Esophagus mucosa (tissue), 1 donor: ENCODE measurements at places on chromosomes 11 and 22. TPM values are rescaled to one million over a fixed set of nuclear protein-coding genes. Genes with fewer than 3 reads are reported as not detected.

RASGRP2 gene
- 1.1 TPM for total RNA-seq

DNA sequence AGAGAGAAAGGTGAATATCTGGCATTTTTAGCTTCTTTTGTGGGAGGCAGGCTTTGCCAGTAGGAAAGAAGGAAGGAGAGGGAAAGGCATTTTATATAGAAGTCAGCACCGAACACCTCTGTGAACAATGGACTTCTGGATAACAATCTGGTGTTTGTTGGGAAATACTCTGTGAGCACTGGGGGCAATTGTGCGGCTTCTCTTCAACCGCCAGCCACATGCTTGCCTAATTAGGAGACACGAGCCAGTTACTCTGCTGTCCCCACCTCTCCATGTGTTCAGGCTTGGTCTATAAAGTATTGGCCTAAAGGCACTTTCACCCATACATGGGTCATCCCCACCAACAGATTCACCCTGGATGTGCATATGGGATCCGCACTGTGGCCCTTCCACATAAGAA, 523.6 kb downstream of the NTM start:
- ATAC-seq: no peak

DNA sequence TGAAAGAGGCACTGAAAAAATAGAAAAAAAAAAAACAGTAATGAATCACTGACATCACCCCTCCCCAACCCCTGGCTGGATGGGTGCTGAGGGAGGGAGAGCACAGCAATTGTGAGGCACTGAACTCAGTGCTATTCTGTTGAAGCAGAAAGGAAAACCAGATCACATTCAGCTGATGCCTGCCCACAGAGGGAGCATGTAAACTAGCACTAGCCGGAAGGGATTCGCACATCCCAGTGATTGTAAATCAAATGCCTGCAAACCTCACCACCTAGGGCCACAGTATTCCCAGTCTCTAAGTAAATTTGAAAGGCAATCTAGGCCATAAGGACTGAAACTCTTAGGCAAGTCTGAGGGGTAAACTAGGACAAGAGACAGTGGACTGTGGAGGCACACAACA, 772.0 kb upstream of the CCDC179 start:
- no peak for ATAC-seq

DNA sequence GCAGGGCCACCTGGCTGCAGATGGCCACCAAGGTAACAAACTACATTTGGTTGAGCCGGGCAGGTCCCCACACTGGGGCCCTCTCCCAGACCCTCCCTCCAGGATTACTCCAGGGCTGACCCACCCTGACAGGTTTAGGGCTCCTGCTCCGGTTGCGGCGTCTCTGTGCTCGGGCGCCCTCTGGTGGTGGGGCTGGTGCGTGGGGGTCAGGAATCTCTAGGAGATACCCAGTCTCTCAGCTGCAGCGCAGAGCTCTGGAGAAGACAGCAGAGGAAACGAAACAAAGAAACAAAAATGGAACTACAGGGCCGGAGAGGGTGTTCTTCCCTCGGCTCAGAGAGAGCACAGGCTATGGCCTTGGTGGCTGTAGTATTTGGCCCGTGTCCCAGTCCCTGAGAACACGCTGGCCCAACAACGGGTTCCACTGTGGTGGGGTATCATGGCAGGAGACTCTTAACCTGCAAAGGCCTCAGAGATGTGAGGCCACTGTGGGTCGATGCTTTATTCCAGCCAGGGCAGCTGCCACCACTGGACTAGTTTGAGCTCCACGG, 2.4 kb downstream of the C11orf96 start:
- ATAC-seq: peak; percentile 68

KDM2A gene
- 67.2 TPM for total RNA-seq

GRCh38 chr22:42299586-42300258, 29.3 kb upstream of the TCF20 start:
- ATAC-seq: no peak

SYCE3 gene
- not detected for total RNA-seq

DNA sequence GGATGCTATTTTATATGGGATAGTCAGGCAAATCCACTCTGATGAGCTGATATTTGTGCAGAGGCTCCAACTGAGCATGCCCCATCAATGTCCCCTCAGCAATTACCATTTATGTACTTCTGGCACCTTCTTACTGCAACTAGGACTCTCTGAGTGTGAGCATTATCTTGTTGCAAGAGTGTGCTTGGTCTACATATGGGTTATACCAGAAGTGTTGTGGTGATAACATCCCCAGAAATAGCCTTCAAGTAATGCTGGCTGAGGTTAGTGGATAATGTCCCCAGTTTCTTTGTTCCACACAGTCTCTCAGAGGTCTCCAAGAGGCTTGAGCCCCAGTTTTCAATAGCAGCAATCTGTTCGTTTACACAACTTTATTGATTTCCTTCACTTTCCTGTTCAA, 408.6 kb downstream of the JRKL start:
- no peak for ATAC-seq

GRCh38 chr22:36325154-36326031, 62.4 kb downstream of the MYH9 start:
- peak; percentile 71 for ATAC-seq

VPREB1 gene
- not detected for total RNA-seq

DNA sequence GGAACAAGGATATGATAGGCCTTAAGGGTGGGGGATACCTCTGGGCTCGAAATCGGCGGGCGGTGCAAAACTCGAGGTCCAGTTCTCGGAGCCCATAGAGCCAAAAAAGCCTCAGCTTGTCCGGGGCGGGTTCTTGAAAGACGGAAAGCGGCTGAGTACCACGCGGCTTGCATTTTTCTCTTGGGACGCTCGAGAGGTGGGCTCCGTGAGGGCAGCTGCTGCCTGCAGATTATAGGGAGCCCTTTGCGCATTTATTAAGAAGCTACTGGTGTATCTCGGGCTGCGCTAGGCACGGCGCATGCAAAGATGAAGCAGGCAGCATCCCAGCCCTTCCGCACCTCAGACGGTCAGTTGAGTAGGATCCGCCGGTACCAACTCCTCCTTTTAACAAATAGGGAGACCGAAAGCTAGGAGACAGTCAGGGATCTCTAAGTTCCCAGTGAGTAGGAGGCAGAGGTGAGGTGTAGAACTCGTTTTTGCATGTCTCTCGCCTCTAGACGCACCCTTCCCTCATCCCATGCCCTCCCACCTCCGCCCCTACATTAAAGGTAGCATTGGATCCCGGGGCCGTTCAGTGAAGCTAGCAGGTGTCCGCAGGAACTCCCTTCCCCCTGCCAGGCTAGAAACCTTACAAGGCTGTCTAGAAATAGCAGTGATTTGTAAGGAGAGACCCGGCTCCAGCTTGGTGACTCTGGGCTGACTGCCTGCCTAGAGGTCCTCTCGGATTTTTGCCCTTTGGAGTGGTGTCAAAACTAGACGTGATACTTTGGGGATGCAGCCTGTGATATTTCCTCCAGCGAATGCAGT, 768 bp downstream of the LDHA start:
- peak; percentile 16 for ATAC-seq

TSPAN32 gene
- not detected for total RNA-seq

HOATZ gene
- not detected for total RNA-seq

DNA sequence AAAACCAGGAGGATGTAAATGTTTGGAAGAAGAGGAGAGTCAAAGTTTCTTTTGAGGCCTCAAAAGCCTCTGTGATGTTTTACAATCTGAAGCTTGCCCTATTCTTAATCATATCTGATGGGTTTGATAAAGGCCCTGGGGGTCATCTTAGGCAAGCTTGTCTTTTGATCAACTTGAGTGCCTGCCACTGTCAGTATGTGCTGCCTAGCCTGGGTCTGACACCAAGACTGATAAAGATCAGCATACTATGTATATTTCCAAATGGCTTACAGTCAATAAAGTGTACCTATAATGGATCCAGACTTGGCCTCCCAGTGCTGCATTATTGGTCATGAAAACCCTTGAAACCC, 12.7 kb downstream of the EHF start:
- no peak for ATAC-seq

- ATAC-seq: no peak
Observed at GRCh38 chr22:32822179-32822877, 20.8 kb downstream of the TIMP3 start.

UBTFL1 gene
- total RNA-seq: not detected

SCGB1C1 gene
- not detected for total RNA-seq

ZW10 gene
- total RNA-seq: 10.2 TPM

GRCh38 chr11:114159320-114159719, 99.8 kb downstream of the ZBTB16 start:
- no peak for ATAC-seq

GRCh38 chr11:2129699-2130366, 9.4 kb downstream of the IGF2 start:
- no peak for ATAC-seq

DNA sequence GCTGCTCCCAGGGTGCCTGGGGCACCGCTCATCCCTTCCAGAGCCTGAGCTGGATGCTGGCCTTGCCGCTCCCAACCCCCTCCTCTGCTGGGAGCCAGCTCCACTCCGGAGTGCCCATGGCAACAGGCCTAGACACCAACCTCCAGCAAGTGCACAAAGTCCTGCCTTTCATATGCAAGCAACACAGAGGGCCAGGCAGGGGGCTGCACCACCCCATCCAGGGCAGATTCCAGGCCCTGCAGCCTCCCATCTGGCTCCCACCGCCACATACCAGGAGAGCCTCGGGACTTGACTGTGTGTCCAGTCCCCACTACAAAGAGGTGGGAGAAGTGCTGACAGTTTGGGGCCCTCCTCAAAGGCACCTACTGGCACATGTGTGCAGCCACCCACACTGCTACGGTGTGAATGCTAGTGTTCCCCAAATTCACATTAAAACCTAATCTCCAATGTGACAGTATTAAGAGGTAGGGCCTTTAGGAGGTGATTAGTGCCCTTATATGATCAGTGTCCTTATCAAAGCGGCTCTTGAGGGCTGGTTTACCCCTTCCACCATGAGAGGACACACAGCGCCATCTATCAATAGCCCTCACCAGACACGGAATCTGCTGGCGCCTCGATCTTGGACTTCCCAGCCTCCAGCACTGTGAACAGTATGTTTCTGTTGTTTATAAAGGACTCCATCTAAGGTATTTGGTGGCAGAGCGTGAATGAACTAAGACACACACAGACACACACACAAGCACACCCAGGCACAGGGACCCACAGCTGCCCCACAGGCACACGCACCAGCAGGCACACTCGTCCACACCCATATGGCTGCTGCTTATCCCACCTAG, 16.2 kb downstream of the ARVCF start:
- no peak for ATAC-seq

REXO2 gene
- total RNA-seq: 71.5 TPM

GRCh38 chr22:44671742-44672141, 30.3 kb upstream of the PRR5 start:
- peak; percentile 69 for ATAC-seq

GRCh38 chr22:49983148-49984042, 22.8 kb downstream of the PIM3 start:
- ATAC-seq: peak; percentile 58

- no peak for ATAC-seq
Observed at GRCh38 chr11:47711225-47711624, 3.9 kb downstream of the AGBL2 start.

GRCh38 chr11:79617561-79617960, 176.7 kb upstream of the TENM4 start:
- ATAC-seq: peak; percentile 13

DNA sequence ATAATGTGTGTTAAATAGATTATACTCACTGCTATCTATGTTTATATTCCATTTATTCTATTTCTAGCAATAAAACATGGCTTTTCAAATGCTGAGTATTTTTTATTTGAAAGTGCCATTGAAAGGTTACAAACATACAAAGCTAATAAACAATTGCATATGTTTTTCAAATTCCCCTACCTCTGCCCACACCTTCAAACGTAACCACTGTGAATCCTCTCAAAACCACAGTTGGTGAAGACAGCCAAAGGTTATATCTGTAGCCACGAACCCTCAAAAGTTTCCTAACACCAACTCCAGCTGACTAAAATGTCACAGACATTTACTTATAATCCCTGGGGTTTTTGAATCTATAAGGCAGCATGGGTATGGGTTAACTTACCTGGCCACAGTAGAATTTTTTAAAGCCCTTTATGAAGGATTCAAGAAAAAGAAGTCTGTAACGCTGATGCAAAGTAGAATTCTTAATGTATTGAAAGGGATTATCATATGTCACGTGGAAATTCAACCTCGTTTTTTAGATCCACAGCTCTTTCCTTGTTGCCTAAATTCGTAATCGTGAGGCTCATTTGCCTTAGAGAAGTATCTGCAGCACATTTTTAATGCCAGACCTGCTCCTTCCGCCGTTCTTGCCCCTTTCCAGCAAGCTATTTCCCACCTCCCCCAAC, 122.5 kb upstream of the ZC3H12C start:
- ATAC-seq: no peak

DNA sequence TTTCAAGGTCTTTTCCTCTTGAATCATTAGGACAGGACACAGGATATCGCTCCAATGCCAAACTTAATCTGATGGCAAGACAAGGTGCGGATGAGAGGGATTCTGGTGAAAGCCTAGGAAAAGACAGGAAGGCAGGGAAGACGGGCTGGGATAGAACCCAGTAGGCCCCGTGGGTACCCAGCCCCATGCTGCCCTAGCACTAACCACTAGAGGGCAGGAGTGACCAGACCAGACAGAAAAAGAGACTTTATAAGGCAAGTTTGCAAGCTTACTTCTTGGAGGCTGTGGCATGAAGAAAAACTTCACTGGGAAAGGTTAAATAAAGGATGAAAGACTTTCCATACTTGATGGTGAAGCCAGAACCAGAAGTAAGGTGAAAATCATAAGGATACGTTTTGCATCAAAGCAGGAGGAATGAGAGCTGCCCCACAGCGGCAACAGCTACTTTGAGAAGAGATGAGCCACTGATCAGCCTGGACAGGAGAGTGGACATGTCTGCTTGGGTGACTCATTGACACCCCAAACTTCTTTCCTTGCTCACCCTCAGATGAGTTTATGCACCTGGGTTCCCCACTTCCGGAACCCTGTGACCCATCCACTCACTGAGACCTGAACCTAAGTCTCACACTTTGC, 39.8 kb downstream of the SYN3 start:
- peak; percentile 68 for ATAC-seq

- ATAC-seq: no peak
Observed at GRCh38 chr22:27273436-27273835, 528.1 kb downstream of the MN1 start.

- ATAC-seq: no peak
Observed at GRCh38 chr11:65504674-65505465, 6.0 kb downstream of the MALAT1 start.

LRRN4CL gene
- total RNA-seq: 1.1 TPM
